Karpas-422 (cell line): ENCODE measurements at places on chromosomes 6 and 20. TPM values are rescaled to one million over a fixed set of nuclear protein-coding genes. Genes with fewer than 3 reads are reported as not detected.

GRCh38 chr6:107604549-107604948 is 114.6 kb downstream of the SOBP start:
- DNase-seq, result no peak

DNA sequence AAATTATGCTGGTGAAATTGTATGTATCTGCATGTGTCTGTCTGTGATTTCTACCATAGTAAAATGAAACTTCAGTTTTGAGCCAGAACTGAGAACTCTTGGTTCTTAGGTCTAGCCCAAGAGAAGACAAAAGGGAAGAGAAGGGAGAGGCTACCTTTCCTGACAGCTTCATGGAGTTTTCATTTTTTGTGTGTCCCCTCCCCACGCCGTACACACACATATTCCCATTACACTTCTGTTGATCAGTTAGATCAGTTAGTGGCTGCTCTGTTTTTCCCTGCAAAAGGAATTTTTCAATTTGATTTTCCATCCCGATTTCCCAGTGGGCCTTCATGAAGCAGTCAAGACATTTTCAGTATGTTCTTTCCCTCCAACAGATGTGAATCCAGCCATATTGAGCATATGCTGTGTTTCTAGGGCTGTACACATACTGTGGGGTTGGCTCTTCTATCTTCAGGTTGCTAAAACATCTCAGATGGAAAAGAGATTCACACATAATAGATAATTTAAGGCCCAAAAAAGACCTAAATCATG is 52.5 kb downstream of the HIVEP1 start:
- DNase-seq, result no peak

HRH3 gene
- total RNA-seq, result not detected in 2 replicates

- peak; percentile 80 for DNase-seq
These were observed 26.3 kb downstream of the ALDH5A1 start for GRCh38 chr6:24520929-24521546.

DNA sequence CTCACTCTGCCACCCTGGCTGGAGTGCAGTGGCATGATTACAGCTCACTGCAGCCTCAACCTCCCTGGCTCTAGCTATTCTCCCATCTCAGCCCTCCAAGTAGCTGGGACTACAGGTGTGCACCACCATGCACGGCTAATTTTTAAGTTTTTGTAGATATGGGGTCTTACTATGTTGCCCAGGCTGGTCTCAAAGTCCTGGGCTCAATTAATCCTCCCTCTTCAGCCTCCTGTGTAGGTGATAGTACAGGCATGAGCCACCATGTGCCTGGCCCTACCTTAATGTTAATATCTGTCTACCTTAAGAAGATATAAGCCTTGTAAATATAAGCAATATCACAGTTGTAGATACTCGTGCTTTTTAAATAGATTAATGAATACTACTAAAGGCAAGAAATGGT is 16.7 kb downstream of the EEF1A1 start:
- peak; percentile 37 for DNase-seq

- no peak for DNase-seq
These were observed 104.1 kb downstream of the PSMB1 start for GRCh38 chr6:170448751-170449630.

- DNase-seq, result no peak
These were observed 40.2 kb upstream of the NEDD9 start for GRCh38 chr6:11272491-11273192.

GRCh38 chr20:49562311-49563014 is 5.5 kb downstream of the PTGIS start:
- DNase-seq, result no peak

CST8 gene
- total RNA-seq, result not detected in 2 replicates

DNA sequence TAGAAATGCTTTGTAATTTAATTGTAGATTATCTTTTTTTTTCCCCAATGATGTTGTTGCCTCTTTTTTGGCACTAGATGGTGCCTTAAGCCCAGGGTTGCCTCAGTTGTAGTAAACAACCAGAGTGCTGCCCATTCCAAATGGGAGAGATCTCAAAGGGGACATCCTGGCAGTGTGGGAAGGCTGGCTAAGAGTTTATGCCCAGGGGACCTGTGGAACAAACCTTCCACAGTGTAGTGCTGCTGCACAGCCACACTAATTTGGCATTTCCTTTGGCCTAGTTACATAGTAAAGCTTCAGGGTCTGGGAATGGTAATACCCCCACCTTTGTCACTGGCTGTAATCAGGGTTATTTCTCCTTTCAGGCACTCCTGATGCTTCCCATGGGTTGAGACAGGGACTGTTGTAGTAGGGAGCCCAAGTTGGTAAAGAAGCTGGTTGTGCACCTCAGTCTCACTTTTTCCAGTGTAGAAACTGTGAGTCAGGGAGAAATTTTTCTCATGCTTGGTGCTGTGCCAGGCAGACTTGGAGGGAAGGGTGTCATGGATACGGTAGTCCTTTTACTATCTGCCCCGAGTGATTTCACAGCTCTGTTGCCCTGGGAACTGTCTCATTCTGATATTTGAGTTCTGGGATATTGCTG is 177.8 kb upstream of the ECI2 start:
- no peak for DNase-seq

GRCh38 chr6:167107787-167108186 is 15.1 kb upstream of the CCR6 start:
- DNase-seq, result no peak
